ENCODE measurements at places on chromosomes 16 and 17. TPM values are rescaled to one million over a fixed set of nuclear protein-coding genes. Genes with fewer than 3 reads are reported as not detected.

Gene ZNF207
- total RNA-seq, result 171 TPM

DNA sequence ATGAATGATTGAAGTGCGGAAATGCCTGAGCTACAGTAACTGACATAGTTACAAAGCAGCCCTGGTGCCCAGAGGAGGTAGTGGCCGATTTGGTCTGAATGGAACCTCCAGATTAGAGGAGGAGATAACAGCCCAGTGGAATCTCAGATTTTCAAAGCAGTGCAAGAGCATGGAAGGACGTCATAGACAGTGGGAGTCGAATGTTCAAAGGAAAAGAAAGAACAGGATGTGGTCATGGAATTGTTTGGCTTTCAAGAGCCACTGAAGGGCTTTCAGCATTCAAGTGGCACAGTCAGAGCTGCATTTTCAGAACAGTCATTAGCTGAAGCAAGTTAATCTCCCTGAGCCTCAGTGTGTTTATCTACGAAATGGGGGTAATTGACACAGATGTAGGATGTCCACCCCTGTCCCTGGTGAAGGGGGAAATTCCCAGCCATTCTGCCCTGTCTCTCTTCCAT lies 104.6 kb upstream of the CACNG3 start:
- no peak for DNase-seq

Gene OR2C1
- not detected for total RNA-seq

Gene SKA2
- total RNA-seq, result 163 TPM

DNA sequence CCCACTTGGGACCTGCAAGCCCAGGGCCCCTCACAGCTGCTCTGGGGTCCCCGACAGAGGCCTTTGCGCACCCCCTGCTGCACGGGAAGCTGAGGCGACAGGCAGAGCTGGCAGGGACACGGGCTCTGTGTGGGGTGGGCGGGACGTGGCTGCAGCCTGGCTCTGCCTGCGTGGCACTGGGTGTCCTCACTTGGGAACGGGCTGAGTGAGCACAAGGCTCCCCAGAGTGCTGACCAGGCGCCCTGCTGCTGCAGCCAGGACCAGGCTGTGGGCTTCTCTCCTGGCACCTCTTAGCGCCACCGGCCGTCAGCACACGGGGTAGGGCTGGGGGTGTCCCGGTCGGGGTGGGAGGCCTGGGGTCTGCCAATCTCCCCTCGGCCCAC lies 6.6 kb downstream of the C1QTNF8 start:
- DNase-seq, result no peak

Gene FHOD1
- 23.6 TPM for total RNA-seq

Gene RANBP10
- 3.0 TPM for total RNA-seq

Gene AGRP
- not detected for total RNA-seq

Gene CACNA1G
- 5.1 TPM for total RNA-seq

- DNase-seq, result peak; percentile 48
Observed at GRCh38 chr17:17063546-17064122, 21.4 kb downstream of the MPRIP start.

Gene DBNDD1
- total RNA-seq, result 21.5 TPM

GRCh38 chr17:10725262-10725661 lies 4.6 kb downstream of the TMEM220 start:
- no peak for DNase-seq

DNA sequence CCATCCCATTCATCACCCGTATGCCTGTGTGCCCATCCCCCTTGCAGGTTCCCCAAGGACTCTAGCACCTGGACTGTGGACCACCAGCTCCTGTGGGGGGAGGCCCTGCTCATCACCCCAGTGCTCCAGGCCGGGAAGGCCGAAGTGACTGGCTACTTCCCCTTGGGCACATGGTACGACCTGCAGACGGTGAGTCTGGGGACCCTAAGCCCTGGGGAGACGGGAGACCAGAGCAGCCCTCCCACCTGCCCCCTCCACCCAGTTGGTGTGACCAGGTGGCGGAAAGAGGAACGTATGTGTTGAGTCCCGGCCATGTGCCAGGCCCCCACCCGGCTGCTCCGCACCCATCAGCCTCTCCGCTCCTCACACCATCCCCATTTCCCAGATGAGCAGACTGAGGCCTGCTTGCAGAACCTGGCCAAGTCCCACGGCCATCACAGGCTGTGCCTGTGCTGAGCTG lies 15.6 kb downstream of the GAA start:
- DNase-seq, result no peak

GRCh38 chr16:48334325-48334724 lies 50.9 kb downstream of the SIAH1 start:
- no peak for DNase-seq

DNA sequence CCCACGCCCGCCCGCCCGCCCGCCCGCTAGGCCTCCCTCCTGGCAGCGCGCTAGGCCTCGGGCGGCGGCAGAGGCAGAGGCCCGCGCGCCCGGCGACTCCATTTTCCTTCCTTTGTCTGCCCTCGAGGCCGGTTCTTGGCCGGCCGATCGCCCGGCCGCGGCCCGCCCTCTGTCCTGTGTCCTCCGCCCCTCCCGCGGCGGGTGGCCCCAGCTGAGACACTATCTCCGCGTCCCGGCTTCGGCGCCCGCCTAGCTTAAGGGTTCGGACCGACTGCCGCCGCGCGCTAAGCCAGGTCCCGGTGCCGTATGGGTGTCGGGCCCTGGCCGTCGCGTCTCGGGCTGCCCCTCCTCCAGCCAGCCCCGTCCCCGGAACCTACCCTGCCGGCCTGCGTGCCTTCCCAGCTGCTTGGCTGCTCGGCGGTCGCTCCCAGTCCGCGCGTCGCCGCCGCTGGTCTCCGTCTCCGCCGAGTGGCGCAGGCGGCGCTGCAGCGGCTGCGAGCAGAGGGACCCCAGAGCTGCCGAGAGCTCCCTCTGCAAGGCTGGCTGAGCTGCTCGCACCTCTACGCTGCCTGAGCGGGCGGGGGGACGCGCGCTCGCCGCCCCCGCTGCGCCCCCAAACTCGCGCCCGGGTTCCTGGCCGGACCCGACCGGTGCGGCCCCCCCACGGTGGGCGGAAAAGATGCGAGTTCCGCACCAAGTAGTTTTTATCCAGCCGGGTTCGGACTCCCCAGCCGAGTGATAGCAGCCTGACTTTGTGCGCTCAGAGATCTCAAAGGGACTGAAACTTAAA lies 787 bp downstream of the CTCF start:
- DNase-seq, result peak; percentile 55

DNA sequence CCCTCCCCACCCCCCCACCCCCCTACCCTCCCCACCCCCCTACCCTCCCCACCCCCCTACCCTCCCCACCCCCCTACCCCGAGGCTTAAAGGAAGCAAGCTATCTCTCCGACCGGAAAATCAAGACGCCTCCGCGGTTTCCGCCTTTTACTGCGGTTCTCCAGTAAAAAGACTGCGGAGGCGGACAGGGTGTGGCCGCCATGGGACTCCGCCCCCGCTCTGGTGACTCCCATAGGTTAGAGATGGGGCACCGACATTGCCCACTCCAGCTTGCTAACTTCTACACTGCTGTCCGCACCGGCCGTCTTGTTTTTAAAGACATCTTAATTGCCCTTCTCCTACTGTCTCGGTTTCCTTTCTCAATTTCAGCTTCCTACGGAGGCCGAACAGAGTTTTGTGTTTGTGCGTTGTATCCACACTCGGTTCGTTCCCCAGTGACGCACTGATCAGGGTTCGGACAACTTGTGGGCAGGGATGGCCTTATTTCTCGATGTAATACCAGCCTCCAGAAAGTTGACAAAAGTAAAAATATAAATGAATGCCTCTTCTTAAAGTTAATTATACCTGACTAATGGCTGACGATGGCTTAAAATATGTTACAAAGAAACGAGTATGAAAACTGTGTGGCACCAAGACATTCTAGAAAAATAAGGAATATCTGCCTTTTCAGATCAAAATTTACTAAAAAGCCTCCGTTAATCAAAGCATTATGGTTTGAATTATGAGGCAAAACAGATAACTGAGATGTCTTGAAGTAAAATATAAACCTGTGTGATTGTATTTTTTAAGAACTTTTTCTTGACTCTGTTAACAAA lies 1.1 kb upstream of the ZNF200 start:
- no peak for DNase-seq

Data from G401 (cell line).